ENCODE measurements at places on chromosomes 6 and 20.

DNA sequence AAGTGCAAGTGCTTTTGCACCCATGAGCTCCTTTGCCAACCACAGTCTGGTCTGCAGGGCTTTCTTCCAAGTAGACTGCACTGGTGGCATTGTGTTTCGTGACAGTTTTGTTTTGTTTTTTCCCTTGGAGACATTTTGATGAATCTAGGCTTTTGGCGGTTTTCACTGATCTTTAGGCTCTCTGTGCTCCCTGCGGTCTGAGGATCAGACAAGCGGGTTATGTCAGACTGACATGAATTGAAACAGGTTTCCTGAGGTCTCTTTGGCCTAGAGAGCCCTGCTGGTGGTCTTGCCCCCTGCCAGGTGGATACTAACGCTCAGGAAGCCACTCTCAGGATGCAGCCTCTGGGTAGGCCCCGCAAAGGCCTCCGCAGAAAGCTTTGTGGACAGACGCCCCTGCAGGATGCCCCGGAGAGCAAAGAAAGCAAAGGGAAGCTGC lies 555.4 kb upstream of the AGPAT4 start:
- no peak for DNase-seq

GRCh38 chr20:36384022-36384619 lies 78.0 kb downstream of the DLGAP4 start:
- peak; percentile 78 for DNase-seq

DNA sequence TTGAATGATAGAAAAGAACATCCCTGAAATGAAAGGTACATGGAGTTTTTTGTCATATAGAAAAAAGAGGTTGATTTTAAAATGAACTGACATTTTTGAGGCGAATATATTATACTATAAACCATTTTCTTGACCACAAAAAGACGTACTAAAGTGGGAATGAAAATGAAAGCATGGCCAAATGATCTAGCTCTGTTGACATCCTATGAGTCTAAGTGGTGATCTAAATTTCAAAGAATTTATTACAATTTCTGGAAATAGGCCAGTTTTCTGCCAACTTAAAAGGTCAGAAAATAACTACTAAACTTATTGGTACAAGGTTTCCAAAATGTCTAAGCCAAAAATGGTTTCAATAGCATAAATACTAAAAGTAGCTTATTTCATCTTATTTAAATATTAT lies 536.8 kb downstream of the EYS start:
- DNase-seq, result no peak

- DNase-seq, result no peak
Measured at GRCh38 chr20:49919461-49919860, 4.1 kb upstream of the SPATA2 start.

DNA sequence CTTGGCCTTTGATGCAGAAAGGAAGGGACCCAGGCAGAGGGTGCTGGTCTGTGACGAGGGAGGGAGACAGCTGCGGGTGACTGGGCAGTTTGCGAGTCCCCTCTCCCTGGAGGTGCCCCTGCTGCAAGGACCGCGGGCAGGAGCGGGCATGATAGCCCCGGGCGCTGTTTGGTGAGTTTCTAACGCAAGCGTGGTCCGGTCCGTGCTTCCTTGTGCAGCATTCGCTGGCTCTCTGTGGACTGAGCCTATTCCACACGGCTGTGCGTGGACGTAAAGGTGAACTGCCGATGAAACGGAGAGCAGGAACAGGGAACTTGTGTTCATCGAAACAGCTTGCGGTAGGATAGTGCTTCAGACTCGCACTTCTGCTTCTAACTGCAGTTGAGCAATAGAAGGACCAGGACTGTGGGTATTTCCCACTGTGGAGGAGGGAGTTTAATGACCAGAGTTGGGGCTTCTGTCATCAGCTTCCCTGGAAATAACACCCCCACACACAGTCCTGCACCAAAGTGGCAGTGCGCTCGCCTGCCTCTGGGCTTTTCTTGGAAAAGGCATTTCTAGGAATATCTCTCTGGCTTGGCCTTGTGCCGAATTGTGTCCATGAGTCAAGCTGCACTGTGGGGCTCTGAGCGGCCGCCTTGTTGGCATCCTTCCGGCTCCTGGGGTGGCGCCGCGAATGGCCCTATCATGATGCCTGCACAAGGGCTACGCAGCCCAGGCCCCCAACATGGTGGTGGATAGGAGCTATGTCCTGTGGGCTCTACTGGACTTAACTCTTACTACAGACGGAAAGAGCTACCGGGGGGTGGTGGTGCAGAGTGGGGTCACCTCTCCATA lies 48.9 kb downstream of the DUSP22 start:
- peak; percentile 91 for DNase-seq

GRCh38 chr20:50737352-50737751 lies 6.0 kb downstream of the PARD6B start:
- peak; percentile 36 for DNase-seq

All from K562 (cell line).